Endodermal cell (in vitro differentiated cells): ENCODE measurements at places on chromosomes 2 and 18.

DNA sequence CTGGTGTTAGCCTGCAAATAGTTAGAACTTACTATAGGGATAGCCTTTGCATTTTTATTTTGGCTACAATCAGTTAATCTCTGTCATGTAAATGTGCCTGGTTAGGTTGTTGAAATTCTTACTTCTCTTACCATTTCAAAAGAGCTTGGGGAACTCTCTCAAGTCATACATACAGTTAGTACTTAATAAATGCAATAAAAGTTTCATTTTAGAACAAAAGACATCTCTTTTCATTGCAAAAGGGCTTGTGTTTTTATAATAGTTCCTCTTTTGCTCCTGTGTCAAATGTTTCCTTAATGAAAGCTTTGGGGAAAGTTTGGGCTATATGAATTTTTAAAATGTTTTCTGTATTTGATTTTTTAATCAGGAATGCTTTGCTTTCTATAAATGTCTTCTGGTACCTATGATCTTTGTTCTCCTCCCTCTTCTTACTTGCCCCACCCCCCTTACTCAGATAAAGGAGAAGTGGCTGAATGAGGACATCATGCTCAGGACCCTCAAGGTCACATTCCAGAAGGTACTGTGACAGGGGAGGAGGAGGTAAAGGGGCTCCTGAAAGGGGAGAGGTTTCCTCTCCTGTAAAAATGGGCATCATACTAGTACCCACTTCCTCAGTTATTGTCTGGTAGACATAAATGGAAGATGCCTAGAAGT lies 13.6 kb downstream of the PTPN18 start:
- H3K36me3 ChIP-seq, result no peaks in the 10 kb centered on the region
- no peak overlapping the region for H3K4me3 ChIP-seq
- no peak for DNase-seq
- H3K4me1 ChIP-seq, result peaks cover 4% of the 10 kb centered on the region
- no peak overlapping the region for H3K27ac ChIP-seq

- H3K4me3 ChIP-seq, result no peak overlapping the region
- H3K27ac ChIP-seq, result no peak overlapping the region
- H3K4me1 ChIP-seq, result no peaks in the 10 kb centered on the region
- DNase-seq, result no peak
- no peaks in the 10 kb centered on the region for H3K36me3 ChIP-seq
Measured at GRCh38 chr2:7707723-7708122, 790.5 kb downstream of the RNF144A start.

DNA sequence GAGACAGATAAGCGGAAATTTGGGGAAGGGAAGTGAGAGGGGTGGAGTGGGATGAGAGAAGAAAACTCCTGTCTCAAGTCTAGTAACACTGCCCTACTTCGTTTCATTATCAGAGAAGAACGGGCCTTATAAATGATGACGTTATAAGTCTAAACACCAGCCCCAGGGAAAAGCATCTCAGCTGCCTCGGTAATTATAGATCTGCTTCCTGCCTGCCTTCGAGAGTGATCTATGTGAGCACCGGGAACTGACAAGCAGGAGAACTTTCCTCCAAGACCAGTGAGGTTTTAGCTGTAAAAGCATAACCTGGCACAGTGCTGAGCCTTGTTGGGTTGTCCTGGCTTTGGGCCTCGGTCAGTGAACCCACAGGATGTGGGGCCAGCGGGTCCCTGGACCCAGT lies 227.9 kb upstream of the SIX2 start:
- no peak overlapping the region for H3K27ac ChIP-seq
- H3K4me1 ChIP-seq, result no peaks in the 10 kb centered on the region
- H3K36me3 ChIP-seq, result no peaks in the 10 kb centered on the region
- H3K4me3 ChIP-seq, result no peak overlapping the region
- no peaks in the 10 kb centered on the region for H3K27me3 ChIP-seq

DNA sequence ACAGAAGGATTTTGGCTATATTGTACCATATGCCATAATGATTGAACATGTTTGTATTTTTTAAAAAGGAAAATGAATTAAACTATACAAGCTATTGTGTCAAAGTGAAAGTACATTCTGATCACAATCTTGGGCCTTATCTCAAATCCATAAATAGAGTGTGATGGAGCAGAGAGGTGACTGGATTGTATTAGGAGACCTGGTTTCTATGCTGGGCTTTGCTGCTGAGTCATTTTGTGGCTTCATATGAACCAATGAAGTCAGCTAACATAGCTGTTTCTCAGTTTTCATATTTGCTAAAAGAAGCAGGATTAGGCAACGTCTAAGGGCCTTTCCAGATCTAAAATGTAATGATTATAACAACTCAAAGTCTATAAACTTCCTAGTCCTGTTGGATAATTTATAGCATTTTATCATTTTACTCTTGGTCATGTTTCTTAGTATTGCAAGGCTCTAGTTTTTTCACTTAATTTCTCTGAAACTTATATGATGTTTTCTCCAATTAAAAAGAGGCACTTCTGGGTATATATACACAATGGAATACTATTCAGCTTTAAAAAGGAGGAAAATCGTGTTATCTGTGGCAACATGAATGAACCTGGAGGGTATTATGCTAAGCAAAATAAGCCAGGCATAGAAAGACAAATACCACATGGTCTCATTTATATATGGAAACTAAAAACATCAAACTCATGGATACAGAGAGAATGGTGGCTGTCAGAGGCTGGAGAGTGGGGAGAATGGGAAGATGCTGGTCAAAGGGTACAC lies 112.3 kb downstream of the MEP1B start:
- H3K27me3 ChIP-seq, result no peaks in the 10 kb centered on the region
- no peak for DNase-seq
- no peak overlapping the region for H3K4me3 ChIP-seq
- no peak overlapping the region for H3K27ac ChIP-seq
- no peaks in the 10 kb centered on the region for H3K36me3 ChIP-seq
- no peaks in the 10 kb centered on the region for H3K4me1 ChIP-seq

DNA sequence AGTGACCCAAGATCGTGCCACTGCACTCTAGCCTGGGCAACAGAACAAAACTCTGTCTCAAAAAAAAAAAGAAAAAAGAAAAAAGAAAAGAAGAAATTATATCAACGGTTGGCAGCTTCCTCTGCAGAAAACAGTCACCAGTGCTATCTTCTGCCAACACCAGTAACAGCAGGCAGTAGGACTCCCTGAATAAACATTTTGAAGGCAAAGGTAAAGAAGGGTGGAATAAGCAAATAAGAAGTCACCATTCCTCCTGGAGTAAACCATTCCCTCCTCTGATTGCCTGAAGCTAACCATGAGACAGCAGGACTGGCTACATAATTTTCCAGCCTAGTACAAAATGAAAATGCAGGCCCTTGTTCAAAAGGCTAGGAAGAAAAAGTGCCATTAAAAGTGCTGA lies 9.0 kb upstream of the RNF103 start:
- H3K27me3 ChIP-seq, result no peaks in the 10 kb centered on the region
- DNase-seq, result no peak
- H3K27ac ChIP-seq, result no peak overlapping the region
- H3K4me1 ChIP-seq, result peaks cover 3% of the 10 kb centered on the region

- no peak overlapping the region for H3K27ac ChIP-seq
- H3K4me1 ChIP-seq, result no peaks in the 10 kb centered on the region
- no peaks in the 10 kb centered on the region for H3K27me3 ChIP-seq
- no peaks in the 10 kb centered on the region for H3K36me3 ChIP-seq
Measured at GRCh38 chr2:126808929-126809328, 89.8 kb upstream of the TEX51 start.
